ENCODE measurements at places on chromosomes 1 and 21.

DNA sequence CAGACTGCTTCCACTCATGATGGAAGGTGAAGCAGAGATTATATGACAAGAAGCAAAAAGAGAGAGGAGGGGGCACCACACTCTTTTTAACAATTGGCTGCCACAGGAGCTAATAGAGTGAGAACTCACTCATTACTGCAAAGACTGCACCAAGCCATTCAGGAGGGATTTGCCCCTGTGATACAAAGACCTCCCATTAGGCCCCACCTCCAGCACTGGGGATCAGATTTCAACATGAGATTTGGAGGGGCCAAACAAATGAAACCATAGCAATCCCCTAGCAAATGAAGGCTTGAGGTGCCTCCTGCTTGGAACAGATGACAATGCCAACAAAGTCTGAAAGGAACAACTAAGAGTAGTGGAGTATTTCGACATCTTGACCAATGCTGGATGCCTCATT is 122.5 kb upstream of the COA6 start:
- no peaks in the 10 kb centered on the region for H3K27me3 ChIP-seq
- no peak for DNase-seq
- no peaks in the 10 kb centered on the region for H3K36me3 ChIP-seq
- no peaks in the 10 kb centered on the region for H3K4me1 ChIP-seq
- no peak overlapping the region for H3K27ac ChIP-seq

DNA sequence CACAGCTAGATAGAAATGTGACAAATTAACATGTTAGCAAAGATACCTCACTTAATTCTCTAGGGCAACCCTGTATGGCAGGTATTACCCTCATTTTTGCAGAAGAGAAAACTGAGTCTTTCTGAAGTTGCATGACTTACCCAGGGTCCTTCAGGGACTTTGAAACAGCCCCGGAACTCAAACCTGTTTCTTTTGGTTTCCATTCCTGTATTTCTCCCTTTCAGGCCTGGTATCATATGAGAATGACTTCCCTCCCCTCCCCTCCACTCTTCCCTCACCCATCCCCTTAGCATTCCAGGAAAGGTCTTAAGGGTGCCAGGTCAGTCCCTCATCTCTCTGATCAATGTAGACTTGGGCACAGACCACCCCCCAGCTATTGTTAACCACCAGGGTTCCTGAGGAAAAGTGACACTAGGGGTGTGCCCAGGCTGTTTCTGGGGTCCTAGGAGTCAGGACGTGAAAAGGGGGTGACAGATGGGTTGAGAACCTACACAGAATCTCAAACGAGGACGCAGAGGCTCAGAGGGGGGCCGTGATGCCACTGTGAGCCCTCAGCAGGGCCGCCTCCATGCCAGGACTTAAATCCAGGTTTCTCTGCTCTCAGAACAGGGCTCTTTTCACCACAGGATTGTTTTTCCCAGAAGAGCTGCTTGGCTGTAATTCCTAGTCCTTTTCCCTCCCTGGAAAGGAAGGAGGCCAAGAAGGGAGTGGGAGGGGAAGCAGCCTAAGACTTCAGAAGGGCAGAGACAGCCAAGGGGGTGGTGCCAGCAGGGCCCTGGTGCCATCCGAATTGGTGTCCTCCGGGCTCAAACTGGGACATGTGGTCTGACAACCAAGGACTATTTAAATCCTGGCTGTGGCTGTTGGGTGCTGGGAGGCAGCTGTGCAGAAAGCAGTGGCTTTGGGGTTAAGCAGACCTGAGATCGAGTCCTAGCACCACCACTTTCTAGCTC is 2.1 kb upstream of the WASF2 start:
- peaks cover 36% of the 10 kb centered on the region for H3K4me1 ChIP-seq
- no peak for DNase-seq

DNA sequence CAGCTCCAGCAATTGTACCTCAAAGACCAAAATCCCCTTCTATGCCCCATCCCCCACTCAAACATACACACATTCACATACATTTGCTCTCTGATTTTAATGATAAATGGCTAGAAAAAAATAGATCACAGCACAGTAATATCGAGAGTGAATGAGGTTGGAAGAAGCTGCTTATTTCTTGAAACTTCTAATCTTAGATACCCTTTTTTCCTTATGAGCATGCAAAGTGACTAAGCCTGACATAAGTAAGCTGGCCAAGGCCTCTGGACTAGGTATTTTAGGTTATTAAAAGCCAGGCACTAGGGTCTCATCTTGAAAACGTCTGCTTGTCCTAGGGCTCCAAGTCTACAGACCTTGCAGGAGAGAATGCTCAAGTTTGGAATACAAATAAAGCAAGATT is 133.6 kb downstream of the TGFBR3 start:
- H3K27me3 ChIP-seq: no peaks in the 10 kb centered on the region
- H3K4me3 ChIP-seq: no peak overlapping the region
- DNase-seq: no peak
- H3K27ac ChIP-seq: no peak overlapping the region
- H3K36me3 ChIP-seq: peaks cover 10% of the 10 kb centered on the region

DNA sequence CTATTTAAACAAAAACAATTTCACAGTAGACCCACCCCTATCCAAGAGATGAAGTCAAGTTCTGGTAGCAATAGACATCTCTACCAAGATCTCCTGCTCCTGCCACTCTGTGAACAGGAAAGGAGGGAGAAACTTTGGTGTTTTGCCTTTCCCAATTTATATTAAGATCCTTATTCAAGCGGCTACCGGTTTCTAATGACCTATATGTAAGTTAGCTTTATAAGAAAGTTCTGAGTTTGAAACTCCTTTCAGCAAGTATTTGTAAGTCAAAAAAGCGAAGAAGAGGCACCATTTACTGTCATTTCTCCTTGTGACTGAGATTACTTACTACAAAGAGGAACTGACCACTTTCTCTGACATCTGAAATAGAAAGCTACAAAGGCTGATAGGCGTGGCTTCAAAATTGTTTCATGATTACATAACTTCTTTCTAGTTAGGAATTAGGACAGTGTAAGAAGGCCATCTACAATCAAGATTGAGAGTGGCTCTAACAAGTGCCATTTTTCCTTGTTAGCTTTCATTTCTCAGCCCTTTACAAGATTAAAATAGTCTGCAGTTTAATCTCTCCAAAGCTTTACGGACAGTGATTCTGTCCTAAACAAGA is at the start of gene MNDA:
Gene MNDA, plus strand, starts transcription at position 448 of the 604 bp plus-strand sequence. CDS start 10,803 bp downstream, outside the sequence.
- no peaks in the 10 kb centered on the region for H3K4me1 ChIP-seq
- no peak for DNase-seq

GRCh38 chr1:38803647-38804046 is 55.9 kb downstream of the RRAGC start:
- peaks cover 7% of the 10 kb centered on the region for H3K4me1 ChIP-seq
- no peak for DNase-seq
- H3K4me3 ChIP-seq: peak overlapping the region; percentile 64
- peaks cover 65% of the 10 kb centered on the region for H3K27me3 ChIP-seq

DNA sequence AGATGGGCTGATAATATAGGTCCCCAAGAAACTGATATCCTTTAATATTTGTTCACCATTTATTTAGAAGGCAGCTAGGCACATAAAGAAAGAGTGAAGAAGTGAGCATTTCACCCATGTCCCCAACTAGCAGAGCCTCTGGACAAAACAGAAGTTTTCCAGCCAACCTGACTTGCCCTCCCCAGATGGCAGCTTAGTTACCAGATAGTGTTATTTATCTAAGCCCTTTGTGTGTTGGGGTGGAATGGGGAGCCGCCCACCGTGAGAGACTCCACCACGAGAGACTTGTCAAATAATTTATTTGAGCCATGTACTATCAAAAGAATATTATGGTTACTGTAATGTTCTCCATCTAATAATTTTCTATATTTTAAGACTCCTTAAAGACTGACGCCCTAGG is 54.9 kb upstream of the C1orf198 start:
- no peak for DNase-seq
- no peak overlapping the region for H3K27ac ChIP-seq
- H3K36me3 ChIP-seq: peaks cover 39% of the 10 kb centered on the region
- H3K27me3 ChIP-seq: no peaks in the 10 kb centered on the region
- H3K4me1 ChIP-seq: no peaks in the 10 kb centered on the region

DNA sequence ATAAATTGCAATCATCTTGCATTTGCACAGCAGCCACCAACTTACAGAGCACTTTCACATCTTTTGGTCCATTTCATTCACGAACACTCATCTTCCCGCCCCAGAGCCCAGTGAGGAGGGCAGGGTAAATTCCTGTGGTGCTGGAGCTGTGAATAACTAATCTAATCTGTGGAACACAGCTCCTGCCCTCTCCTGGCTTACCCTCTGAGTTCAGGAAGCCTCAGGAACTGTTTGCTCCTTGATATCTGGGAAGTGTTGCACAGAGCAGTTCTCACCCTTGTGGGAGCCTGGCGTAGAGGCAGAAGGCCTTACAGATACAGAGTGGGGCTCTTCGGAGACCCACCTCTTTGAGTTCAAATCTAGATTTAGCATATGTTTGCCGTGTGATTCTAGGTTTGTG is 11.6 kb upstream of the RD3 start:
- DNase-seq: no peak
- peaks cover 27% of the 10 kb centered on the region for H3K27me3 ChIP-seq
- no peaks in the 10 kb centered on the region for H3K36me3 ChIP-seq
- no peak overlapping the region for H3K4me3 ChIP-seq

DNA sequence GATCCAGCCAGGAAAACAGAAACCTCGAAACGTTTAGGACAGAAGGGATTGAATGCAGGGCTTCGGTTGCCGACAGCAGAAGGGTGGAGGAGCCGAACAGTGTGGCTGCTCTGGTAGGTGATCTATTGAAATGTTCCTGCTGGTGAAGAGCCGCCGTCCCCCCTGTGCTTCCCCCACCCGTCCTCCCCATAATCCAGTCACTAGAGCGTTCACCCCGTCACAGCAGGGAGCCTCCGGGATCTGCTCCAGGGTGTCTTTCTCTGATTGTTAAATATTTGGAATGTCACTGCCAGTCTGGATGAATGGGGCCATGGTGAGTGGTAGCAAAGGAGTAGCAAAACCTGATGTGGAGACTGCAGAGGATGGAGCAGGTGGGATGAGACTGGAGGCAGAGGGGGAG is 255.1 kb upstream of the CSF3R start:
- no peak overlapping the region for H3K4me3 ChIP-seq
- DNase-seq: no peak
- no peaks in the 10 kb centered on the region for H3K27me3 ChIP-seq
- H3K4me1 ChIP-seq: no peaks in the 10 kb centered on the region

- H3K4me1 ChIP-seq: no peaks in the 10 kb centered on the region
- DNase-seq: no peak
- no peaks in the 10 kb centered on the region for H3K36me3 ChIP-seq
- H3K27ac ChIP-seq: no peak overlapping the region
- H3K4me3 ChIP-seq: no peak overlapping the region
These were observed 12.5 kb upstream of the LPGAT1 start for GRCh38 chr1:211843018-211843417.

Data from osteocyte (in vitro differentiated cells).